ENCODE measurements at places on chromosomes 7 and 10. TPM values are rescaled to one million over a fixed set of nuclear protein-coding genes. Genes with fewer than 3 reads are reported as not detected.

Gene CDK5
- total RNA-seq, result 26.7 TPM

Gene SRRM3
- total RNA-seq, result 27.1 TPM

Gene NPY4R
- not detected for total RNA-seq

Gene CCL26
- 0.59 TPM for total RNA-seq

Gene C10orf67
- total RNA-seq, result not detected

Gene AVPI1
- total RNA-seq, result 0.67 TPM

Gene EMX2
- not detected for total RNA-seq

DNA sequence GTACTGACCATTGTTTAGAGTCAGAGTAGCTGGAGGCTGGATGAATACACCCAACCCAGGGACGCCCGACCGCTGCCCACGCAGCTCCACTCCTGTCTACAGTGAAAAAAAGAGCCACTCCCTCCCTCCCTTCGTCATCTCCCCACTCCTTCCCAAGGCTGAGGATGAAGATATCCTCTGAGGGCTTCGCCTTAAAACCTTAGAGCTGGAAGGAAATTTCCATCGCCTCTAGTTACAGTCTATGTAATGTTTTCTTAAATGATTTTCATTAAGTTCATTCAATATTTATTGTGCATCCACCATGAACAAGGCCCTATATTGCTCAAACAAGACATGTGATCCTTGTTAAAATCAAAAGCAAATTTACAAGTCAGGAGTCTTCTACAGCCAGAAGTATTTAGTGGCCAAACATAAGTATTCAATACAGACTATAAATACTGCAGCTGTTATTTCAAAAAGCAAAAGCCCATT is 11.3 kb upstream of the SLIT1 start:
- DNase-seq, result no peak

GRCh38 chr10:28730031-28730778 is 52.9 kb downstream of the BAMBI start:
- DNase-seq, result no peak

GRCh38 chr7:133290676-133291333 is 37.9 kb downstream of the EXOC4 start:
- DNase-seq, result no peak

- peak; percentile 8 for DNase-seq
Observed at GRCh38 chr7:124031919-124032318, 948 bp downstream of the TMEM229A start.

DNA sequence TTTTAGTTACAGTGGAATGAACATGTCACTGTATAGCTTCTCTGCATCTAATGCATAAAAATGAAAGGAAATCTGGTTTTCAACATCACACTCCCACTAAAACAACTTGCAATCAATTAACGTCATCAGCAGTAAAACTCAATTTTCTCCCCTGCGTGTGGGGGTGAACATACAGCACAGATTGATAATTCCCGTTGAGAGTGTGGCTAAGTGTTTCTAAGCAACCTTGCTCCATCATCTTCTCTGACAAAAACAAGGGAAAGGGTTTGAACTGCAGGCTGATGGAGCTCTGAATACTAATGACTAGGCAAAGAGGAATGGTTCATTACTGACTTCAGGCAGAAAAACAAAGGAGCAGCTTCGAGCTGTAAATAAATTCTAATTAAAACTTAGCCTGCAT is 238.3 kb downstream of the PARD3 start:
- no peak for DNase-seq

GRCh38 chr7:71145906-71146901 is 14.3 kb downstream of the GALNT17 start:
- DNase-seq, result no peak

DNA sequence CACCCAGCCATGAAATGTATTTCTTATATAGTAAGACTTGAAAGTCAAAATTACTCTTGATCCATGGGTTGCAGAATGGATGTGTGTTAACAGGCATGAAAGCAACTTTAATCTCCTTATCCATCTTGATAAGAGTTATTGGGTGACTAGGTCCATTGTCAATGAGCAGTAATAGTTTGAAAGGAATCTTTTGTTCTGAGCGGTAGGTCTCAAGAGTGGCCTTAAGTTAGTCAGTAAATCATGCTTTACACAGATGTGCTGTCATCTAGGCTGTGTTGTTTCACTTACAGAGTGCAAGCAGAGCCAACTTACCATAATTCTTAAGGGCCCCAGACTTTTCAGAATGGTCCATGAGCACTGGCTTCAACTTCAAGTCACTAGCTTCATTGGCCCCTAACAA is 51.2 kb downstream of the KIAA1549 start:
- DNase-seq, result no peak

DNA sequence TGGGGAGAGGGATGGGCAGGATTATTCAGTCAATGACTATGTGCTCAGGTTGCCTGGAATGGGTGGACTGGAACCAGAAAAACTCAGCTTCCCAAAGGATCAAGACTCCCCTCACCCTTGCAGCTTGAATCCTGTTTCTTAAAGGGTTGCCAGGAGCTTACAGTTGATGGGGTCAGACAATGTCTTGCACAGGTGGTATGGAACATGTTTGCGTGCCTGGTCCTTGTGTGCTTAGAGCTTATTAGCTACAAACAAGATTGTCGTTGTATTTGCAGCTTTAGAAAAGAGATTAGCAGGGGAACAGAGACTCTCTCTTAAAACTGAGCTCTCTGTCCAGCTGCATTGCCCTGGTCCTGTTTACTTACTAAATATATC is 56.9 kb downstream of the PRR15 start:
- no peak for DNase-seq

- no peak for DNase-seq
Observed at GRCh38 chr7:151456782-151457181, 16.8 kb upstream of the CRYGN start.

DNA sequence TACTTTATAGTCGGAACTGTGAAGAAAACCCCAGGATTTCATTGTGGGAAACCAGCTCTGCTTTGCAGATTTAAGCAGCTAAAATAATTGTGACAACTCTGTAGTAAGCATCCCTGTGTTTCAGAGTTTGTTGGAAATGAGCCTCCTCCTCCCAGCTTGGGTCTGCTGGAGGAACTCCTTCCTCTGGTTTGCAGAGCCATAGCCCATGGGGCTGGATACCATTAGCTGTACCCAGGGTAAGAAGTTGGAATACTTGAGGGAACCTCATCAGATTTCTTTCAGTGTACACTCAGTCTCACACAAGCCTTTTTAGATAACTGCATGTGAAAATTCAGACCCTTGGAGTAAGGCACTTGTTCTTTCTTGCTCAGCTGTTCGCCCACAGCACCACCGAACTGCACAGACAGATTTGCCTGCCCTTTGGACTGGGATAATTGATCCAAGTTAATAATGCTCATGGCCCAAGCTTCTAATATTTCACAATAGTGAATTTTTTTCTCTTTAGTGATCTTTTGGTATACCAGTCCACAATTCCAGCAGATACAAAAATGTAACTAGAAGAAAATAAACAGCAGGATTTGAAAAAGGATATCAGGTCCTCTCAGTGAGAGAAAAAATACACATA is 467.4 kb upstream of the FZD8 start:
- no peak for DNase-seq
